ENCODE measurements at places on chromosomes 4 and X.

DNA sequence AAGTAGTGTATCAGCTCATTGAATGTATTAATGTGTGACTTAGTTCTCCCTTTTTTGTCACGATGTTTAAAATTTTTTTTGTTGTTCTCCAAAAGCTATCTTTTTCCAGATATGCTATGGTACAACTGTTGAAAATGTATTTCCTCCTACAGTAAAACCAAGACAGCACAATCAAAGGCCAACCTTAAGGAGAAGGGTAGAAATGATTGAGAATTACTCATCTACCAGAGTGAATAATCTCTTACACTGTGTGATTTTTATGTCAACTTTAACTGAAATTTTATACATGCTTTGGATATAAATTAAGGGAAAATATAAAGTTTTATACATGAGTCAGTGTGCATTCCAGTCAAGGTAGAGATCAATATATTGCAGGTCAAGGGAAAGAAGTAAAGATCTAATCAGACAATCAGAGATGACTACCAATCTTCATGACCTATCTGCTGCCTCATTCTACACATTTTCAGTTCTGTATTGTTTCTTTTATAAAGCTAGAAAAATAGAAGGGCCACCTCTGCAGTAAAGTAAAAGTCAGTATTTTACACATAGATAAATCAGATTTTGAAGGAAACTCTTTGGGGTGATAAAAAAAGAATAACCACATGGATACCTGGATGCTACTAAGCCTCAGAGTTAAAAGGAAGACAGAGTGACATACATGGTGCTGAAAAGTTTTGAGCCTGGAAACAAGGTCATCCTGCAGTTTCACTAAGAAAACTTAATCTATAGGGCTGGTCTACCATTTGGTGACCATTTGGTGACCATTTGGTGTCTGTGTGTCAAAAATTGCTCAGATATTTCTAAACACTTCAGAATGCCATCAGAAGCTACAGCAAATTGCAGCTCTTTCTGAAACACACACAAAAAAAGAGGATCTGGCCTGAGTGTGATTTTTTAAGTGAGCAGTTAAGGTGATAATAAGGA lies 1.6 kb downstream of the FAM13A start:
- DNase-seq, result no peak

- no peak for DNase-seq
Measured at GRCh38 chr4:4321951-4322688, 32.1 kb downstream of the ZBTB49 start.

GRCh38 chrX:115322375-115322774 lies 32.9 kb downstream of the LUZP4 start:
- no peak for DNase-seq

- DNase-seq, result no peak
Measured at GRCh38 chrX:19350941-19351384, 7.2 kb downstream of the PDHA1 start.

All from activated T-helper 1 cell treated with Interleukin-2 at 50 U/mL for 16 hours (primary cell).